CD4-positive, alpha-beta T cell treated with Interleukin-17A for 1 hour (primary cell): ENCODE measurements at places on chromosomes 11 and 22.

- DNase-seq: no peak
Observed at GRCh38 chr11:65043881-65044501, 3.0 kb downstream of the SAC3D1 start.

- peak; percentile 94 for DNase-seq
Observed at GRCh38 chr22:50200461-50201190, at the start of gene SELENOO. Gene SELENOO (plus strand): TSS chr22:50201011. CDS start chr22:50201037, 26 bp downstream.

DNA sequence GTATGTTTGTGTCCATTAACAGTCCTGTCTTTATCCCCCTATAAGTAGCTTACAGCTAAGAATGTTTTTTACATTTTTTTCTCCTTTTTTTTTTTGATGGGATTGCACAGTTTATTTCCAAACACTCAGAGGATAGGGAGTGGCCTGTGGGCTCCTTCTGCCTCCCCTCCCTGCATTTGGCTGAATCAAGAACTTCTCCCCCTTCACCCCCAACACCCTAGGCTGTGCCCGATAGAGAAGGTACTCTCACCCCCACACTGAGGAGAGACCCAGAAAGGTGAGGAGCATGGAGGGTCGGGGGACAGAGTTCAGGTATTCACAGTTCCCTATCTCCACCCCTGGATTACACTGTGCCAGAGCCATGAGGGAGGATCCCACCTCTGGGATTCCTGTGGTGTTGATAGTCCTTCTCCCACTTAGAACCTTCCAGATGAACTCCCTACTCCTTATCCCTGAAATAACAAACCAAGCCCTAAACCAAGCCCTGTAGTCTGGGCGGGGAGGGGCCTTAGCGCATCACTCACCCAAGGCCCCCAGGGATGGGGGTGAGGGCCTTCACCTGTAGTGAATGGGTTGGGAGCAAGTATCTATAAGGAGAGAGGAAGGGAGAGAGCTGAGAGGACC, 97.1 kb downstream of the ADAMTS15 start:
- DNase-seq: no peak

DNA sequence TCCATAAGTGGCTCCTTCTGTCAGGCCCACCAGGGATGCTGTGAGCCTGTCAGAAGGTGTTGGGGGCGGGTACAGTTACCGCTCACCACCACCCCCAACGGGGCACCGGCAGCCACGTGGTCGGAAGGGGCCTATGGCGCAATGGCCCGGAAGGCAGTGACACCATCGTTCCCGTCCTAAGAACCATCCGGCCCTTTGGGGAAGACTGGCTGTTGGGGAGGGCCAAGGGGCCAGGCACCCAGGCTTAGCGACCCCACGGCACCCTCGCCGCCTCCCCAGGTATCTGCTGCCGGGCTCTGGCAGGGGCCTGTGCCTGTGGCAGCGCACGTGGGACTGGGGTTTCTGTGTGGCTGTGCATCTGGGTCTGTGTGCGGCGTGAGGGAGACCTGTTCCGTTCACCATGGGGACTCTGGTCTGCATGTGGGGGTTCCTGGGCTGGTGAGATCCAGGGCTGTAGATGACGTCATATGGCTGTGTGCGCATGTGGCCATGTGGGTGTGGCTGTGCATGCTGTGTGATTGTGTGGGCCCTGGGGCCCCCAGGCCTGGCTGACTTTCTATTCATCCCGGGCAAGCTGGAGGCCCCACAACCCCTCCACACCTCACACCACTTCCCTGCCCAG, 717 bp downstream of the OSM start:
- DNase-seq: peak; percentile 89

DNA sequence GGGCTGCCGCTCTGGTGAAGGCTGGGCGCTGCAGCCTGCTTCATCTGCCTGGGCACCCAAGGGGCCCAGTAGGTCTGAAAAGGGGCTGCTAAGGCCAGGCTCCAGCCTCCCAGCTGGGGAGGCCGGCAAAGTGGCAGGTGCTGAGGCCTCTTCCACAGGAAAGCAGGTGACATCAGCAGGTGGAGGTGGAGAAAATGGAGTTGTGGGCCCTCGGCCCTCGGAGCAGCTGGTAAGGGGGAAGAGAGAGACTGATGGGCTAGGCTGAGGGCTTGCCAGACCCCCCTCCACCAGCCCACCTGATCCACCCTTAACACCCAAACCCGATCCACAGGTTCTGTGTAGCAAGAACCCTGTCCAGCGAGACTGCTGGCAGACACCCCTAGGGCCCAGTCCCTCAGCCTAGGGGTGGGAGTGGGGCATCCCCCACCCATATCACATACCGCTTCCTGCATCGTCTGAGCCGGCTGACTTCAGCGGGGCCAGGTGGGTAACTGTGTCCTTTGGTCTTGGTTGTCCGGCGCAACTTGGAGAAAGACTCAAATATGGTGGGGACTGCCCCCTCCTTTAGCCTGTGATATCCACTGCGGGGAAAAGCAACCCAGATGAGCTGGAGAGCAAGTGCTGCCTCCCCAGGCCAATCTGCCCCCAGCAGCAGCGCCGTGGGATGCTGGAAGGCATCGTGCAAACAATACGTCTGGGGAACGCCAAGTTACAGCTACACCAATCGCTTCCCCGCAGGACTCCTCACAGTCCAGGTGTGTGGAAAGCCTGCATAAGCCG, 1.5 kb downstream of the THAP7 start:
- no peak for DNase-seq

GRCh38 chr22:33465554-33465953, 407.4 kb upstream of the SYN3 start:
- DNase-seq: no peak

- peak; percentile 56 for DNase-seq
Observed at GRCh38 chr11:16613512-16614381, 124.7 kb upstream of the C11orf58 start.

GRCh38 chr11:19561011-19561410, 151.6 kb upstream of the NAV2 start:
- no peak for DNase-seq
